Stimulated activated CD4-positive, alpha-beta T cell treated with anti-CD3 and anti-CD28 coated beads, Interleukin-1b, Interleukin-23, amount 100 ng/mL, for 48 hours (primary cell): ENCODE measurements at places on chromosomes 7 and 10.

GRCh38 chr7:137360087-137360679 lies 16.6 kb upstream of the PTN start:
- DNase-seq: no peak

- DNase-seq: peak; percentile 67
Observed at GRCh38 chr10:7192831-7193361, 217.9 kb downstream of the SFMBT2 start.

GRCh38 chr7:27972276-27972675 lies 208.3 kb downstream of the JAZF1 start:
- DNase-seq: no peak

- no peak for DNase-seq
Observed at GRCh38 chr10:1301143-1301542, 245.0 kb downstream of the WDR37 start.

DNA sequence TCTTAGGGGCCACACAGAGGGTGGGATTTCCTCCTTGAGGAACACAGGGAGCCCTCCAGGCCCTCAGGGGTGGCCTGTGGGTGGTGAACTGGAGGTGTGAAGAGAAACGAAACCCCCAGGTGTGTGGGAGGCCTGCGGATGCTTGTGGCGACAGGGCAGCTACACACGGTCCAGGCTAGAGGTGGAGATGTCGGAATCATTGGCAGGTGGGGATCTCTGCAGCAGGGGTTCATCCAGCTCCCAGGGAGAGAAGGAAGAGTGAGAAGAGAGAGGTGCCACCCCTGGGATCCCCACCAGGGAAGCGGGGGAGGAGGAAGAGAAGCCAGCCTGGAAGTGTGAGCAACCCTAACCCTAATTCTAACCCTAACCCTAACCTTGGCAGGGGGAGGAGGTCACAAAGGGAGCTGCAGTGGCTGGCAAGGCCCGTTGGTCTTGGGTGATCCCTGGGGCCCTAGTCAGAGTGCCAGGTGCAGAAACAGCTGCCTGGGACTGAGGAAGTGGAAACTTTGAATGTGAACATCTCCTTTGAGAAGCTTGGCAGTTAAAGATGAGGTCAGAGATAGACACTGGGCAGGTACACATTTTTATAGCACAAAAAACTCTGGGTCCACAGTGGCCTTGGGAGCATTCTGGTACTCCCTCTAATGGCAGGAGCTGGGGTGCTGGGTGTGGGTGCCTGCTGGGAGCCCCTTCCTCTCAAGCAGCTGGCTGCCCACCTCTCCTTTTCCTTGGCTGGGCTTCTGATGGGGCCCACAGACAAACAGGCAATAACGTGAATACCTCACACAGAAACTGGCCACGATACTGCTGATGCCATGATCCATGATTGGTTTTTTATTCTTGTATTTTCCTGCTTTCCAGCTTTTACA lies 6.8 kb upstream of the AEBP1 start:
- peak; percentile 42 for DNase-seq

- DNase-seq: no peak
Observed at GRCh38 chr10:113128450-113129070, 178.5 kb downstream of the TCF7L2 start.

DNA sequence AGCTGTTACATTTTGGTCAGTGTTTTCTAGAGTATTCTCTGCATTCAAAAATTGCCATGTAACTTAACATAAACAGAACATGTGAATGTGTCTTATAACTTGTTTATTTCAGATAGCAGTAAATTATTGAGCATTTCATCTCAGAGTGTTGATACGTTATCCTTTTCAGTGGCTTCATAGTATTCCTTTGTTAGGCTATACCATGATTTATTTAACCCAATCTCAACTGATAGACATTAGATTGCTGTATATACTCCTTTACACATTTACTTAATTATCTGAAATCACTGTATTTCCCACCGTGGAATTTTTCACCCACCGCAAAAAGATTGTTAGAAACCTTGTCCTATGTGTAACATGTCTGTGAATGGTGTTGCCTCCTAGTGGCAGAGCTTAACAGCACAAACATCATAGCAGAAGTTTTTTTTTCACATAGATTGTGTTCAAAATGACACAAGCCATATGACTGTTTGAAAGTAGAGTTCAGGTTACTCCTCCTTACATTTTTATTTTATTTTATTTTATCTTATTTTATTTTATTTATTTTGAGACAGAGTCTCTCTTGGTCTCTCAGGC lies 21.4 kb downstream of the SLF2 start:
- DNase-seq: no peak

DNA sequence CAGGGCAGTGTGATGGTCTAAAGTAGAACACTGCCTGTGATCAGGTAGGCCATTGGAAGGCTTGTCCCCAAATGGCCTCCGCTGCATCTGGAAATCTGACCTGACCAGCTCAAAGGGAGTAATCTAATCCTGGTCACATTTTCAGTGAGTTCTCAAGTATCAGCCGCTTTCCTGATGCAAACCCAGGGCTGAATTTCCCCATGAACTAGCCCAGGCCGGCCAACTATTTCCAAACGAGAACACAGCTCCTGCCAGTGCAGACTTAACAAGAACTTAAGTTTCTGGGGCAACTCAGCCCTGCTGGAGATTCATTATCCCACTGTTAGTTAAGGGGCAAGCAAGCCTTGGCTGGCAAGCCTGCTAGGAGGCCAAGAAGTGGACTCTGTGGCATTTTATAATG lies 59.6 kb upstream of the FAM180A start:
- DNase-seq: no peak

- DNase-seq: no peak
Observed at GRCh38 chr10:97608991-97609561, 19.6 kb downstream of the C10orf62 start.

GRCh38 chr10:93420091-93420490 lies 62.0 kb downstream of the MYOF start:
- no peak for DNase-seq

DNA sequence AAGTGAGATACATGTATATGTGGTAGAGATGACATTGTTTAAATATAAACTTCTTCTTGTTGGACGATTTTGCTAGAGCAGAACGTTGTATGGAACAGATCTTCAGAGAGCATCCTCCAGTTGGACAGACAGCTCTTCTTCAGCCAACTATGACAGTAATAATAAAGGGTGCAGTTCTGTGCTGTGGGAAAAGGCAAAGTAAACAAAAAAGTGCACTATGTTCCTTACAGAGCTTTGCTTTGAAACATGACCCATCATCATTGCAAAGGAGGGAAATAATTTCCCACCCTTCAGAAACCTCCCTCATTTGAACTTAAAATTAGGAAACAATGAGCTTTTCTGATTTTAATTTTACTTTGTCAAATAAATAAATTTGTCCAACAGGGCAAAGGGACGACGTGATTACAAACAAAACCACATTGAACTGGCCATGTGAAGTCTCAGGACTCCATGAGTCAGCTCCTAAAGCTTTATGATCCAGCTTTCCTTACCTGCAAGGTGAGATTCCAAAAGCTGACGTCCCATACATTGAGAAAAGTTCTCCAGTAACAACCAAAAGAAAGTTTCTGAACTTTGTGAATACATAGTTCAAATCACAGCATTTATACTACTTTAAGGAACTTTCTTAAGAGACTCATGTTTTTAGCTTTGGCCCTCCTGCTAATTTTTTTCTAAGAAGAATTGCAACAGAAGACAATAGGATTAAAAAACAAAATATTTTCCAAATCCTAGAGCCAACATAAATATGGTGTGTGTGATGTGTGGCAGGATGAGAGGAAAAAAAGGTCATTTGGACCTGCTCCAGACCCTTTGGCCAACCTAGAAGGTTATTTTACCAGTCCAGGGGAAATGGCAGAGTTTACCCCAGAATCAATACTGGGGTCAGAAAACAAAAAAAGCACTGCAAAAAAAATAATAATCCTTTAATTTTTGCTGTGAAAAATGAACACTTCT lies 565.4 kb upstream of the NRP1 start:
- no peak for DNase-seq

DNA sequence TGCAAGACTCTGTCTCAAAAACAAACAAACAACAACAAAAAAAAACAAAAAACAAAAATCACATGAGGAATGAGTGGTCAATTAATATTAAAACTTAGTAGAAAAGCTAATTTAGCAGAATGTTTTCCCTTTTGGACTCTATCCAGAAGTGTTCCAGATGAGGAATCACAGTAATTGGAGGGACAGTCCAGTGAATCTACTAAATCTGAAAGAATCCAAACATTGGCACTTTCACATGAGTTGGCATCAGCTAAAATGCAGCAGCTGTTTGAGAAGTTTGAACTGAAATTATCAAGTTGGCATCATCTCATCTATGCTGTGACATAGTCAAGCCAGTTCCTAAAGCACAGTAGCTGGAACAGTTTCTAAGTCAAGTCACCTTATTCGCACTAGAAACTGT lies 367.8 kb downstream of the PPP1R3A start:
- DNase-seq: no peak

- DNase-seq: no peak
Observed at GRCh38 chr7:7746458-7746857, 28.1 kb upstream of the RPA3 start.

GRCh38 chr7:5780801-5781496 lies 514 bp downstream of the RNF216 start:
- DNase-seq: peak; percentile 35

DNA sequence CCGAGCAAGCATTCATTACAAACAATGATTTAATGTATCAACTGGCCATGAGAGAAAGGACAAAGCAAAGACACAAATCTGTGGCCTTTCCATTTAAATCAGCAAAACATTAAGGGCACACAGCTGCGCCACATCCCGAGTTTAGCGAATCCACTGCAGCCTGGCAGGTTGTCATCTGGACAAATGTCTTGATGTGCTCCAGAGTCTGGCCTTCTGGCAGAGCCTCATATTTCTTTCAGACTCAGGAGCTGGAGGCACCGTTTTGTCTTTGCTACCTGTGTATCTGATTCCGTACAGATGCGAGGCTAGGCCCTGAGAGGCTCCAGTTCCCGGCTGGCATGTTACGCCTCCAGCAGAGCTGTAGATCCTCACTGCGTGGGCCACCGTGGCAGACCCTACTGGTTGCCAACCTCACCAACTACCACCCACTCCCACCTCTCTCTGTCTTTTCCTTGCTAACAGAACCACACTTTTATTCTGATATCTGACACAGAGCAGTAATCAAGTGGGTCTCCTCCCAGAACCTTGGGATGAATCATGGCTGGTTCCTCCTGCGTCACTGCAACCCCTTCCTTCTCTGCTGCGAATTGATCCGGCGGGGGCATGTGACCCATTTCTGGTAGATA lies 40.9 kb upstream of the EFCAB10 start:
- DNase-seq: no peak

- no peak for DNase-seq
Observed at GRCh38 chr10:70589762-70590654, 12.5 kb downstream of the PRF1 start.

DNA sequence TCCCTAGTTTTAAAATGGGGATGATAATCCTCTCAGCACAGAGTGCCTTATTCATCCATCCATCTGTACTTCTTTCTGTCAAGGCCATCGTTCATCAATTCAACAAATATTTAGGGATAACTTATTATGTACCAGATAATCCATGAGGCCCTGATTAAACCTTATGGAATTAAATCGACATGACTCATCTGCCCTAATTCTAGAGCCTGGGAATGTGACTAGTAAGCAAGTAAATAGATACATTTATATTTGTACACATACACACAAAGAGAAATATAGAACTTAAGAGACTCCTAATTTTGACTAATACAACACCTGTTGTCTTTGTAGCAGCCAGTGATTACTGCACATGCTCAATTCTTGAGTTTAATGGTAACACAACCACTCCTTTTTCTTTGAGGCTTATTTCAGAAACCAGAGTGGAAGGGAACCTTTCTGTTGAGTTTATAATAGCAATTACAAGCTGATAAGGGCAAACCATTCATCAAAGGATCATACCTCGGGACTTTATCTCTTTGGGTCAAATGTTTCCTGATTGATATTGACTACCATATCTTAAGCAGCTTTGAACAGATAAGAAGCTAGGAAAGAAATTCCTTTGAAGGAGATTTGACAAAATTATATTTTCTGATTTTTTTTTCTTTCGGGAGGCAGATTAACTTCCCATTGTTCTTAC lies 122.7 kb downstream of the ARID5B start:
- no peak for DNase-seq

- no peak for DNase-seq
Observed at GRCh38 chr7:155234158-155234492, 63.6 kb upstream of the INSIG1 start.

DNA sequence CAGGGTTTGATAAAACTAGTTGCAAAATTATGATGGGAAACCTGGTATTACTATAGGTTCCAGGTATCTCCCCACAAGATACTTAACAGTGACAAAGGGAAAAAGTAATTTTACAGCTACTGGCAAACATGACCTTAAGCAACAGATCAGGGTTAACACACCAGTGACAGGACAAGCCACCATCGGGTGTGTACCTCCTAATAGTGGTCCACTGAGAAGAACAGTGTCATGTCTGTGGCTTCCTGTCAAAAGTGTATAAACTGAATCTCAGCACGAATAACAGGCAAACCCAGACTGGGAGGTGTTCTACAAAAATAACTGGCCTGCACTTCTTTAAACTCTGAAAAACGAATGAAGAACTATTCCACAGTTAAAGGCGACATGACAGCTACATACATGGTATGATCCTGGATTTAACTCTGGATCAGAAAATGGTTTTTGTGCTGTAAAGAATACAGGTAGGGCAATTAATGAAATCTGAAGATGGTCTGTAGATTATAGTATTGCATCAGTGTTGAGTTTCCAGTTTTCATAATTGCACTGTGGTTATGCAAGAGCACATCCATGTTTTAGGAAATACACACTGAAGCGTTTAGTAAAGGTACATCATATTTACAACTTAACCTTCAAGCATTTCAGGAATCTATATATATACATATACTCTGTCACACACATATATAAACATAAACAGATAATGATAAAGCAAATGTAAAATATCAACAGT lies 32.0 kb upstream of the ARMS2 start:
- DNase-seq: no peak

GRCh38 chr10:127610816-127611215 lies 61.7 kb downstream of the NPS start:
- DNase-seq: no peak

GRCh38 chr10:23035569-23035968 lies 59.8 kb upstream of the MSRB2 start:
- DNase-seq: no peak

- DNase-seq: no peak
Observed at GRCh38 chr7:23276376-23276775, 22.8 kb upstream of the MALSU1 start.

DNA sequence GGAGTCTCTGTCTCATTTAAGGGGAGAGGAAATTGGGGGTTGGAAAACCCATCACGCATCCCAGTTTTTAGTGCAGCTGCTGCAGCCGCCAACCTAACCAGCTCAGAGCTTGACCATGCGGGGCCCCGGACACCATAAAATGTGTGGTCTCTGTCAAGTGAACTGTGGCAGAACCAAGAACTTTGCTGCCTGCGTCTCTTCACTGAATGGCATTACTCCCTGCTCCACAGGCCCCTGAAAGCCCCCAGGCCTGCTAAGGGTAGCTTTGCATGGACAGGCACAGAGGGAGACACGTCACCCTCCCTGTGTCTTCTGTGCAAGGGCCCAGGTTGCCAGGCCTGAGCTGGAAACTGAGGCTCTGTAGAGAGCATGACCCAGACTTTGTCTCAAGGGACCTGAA lies 144.6 kb upstream of the GPR26 start:
- no peak for DNase-seq

- DNase-seq: no peak
Observed at GRCh38 chr10:119282446-119282845, 75.1 kb downstream of the GRK5 start.
